ENCODE measurements at places on chromosomes 11 and 22.

- H3K4me3 ChIP-seq: no peak overlapping the region
- no peaks in the 10 kb centered on the region for H3K27me3 ChIP-seq
- no peak for DNase-seq
- no peak overlapping the region for H3K27ac ChIP-seq
These were observed 37.1 kb downstream of the TAF1D start for GRCh38 chr11:93704237-93704636.

DNA sequence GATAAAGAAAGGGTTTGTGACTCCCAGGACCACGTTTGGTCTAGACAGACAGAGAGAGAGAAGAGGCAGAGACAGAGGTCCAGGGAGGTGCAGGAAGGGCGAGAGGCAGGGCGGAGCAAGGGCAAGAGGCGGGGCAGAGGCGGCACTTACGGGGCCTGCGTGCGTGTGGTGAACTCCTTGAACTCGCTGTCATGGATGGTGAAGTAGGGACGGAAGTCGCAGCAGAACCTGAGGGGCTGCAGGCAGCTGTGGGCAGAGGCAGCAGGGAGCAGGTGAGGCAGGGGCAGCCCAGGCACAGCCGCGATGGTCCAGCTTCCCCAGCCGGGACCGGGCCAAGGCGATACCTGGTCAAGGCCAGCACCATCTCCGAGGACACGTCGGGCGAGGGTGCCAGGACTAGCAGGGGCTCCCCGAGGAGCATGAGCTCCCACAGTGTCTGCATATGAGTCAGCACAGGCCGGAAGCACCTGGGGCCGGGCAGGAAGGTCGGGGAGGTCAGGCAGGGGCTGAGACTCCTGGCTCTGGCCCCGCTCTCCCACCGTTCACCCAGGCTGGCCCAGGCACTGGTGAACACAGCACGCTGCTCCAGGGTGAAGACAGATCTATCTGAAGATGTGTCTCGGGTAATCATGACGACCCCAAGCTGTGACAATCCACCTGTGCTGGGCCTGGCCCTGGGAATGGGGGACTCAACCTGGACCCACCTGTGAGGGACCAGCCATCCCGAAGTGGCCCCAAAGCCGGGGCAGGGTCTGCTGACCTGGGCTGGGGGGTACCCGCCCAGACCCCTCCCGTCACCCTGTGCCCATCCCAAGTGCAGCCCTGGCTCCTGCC is 7.2 kb upstream of the PLXNB2 start:
- H3K4me1 ChIP-seq: peaks cover 23% of the 10 kb centered on the region
- peak overlapping the region; percentile 81 for H3K4me3 ChIP-seq
- no peak for DNase-seq
- H3K27ac ChIP-seq: peak overlapping the region; percentile 64

- H3K4me1 ChIP-seq: no peaks in the 10 kb centered on the region
- no peak overlapping the region for H3K4me3 ChIP-seq
- no peak overlapping the region for H3K27ac ChIP-seq
- H3K27me3 ChIP-seq: no peaks in the 10 kb centered on the region
- no peaks in the 10 kb centered on the region for H3K36me3 ChIP-seq
These were observed 33.1 kb downstream of the GNAZ start for GRCh38 chr22:23103199-23103954.

- H3K36me3 ChIP-seq: no peaks in the 10 kb centered on the region
- H3K4me3 ChIP-seq: no peak within 1 kb of the TSS
- DNase-seq: no peak
- H3K4me1 ChIP-seq: no peaks in the 10 kb centered on the region
- H3K27me3 ChIP-seq: peaks cover 23% of the 10 kb centered on the region
These were observed at the start of gene SCGB1D2 for GRCh38 chr11:62242021-62242420. SCGB1D2 (plus strand) TSS chr11:62242239; CDS start chr11:62242308, 69 bp downstream.

- no peak for DNase-seq
- peaks cover 16% of the 10 kb centered on the region for H3K4me1 ChIP-seq
- H3K27me3 ChIP-seq: peaks cover 12% of the 10 kb centered on the region
- H3K36me3 ChIP-seq: no peaks in the 10 kb centered on the region
- no peak overlapping the region for H3K4me3 ChIP-seq
These were observed 4.3 kb upstream of the CCND1 start for GRCh38 chr11:69636512-69637197.

GRCh38 chr11:77403211-77403610 is 70.7 kb downstream of the PAK1 start:
- H3K36me3 ChIP-seq: peaks cover 6% of the 10 kb centered on the region
- H3K4me3 ChIP-seq: no peak overlapping the region
- H3K27me3 ChIP-seq: no peaks in the 10 kb centered on the region
- H3K27ac ChIP-seq: no peak overlapping the region

- H3K36me3 ChIP-seq: peaks cover 3% of the 10 kb centered on the region
- DNase-seq: no peak
- H3K4me3 ChIP-seq: no peak overlapping the region
- H3K27ac ChIP-seq: no peak overlapping the region
- peaks cover 4% of the 10 kb centered on the region for H3K4me1 ChIP-seq
These were observed 6.1 kb downstream of the STK33 start for GRCh38 chr11:8587915-8588314.

DNA sequence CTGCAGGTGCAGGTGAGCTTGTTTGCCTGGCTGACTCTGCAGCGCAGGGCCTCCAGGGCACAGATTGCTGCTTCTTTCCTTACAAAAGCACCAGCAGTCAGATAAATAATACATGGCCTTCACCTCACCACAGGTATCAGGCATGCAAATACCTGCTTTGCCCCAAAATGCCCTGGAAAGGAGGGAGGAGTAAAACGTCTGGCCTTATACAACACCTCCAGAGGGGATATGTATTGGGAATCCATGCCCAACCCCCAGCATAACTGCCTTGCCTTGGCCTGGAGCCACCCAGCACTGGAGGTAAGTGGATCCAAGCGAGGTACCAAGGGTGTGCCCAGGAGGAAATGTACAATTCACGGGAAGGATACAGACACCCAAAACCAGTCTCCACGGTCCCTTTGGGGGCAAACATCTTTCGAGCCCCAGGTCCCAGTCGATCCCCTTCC is 860 bp downstream of the TMEM184B start:
- H3K27me3 ChIP-seq: no peaks in the 10 kb centered on the region
- no peaks in the 10 kb centered on the region for H3K36me3 ChIP-seq
- peaks cover 20% of the 10 kb centered on the region for H3K4me1 ChIP-seq
- H3K27ac ChIP-seq: peak overlapping the region; percentile 47

DNA sequence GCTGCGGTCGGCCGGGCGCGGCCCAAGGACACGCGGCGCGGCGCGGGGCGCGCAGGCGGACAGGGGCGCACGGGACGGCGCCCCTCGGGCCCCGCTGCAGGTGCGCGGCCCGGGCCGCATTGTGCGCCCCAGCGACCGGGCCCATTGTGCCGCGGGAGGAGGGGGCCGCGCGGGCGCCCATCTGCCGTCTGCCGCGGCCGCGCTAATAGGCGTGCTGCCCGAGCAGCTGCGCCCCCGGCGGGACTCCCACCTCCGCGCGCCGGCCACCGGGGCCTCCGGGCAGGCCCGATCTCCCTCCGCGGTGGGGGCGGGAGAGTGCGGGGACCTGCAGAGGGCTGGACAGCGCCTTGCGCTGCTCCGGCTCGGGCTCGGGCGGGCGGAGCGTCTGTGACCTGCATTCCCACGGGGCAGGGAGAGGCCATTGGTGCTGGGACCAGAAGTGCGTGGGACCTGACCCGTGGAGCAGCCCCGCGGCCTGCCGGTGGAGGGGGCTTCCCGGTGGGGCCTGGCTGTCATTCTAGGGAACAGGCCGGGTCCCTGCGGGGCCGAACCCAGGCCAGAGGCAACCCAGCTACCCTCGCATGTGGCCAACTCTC is 933 bp downstream of the BRSK2 start:
- no peak overlapping the region for H3K27ac ChIP-seq
- peaks cover 23% of the 10 kb centered on the region for H3K27me3 ChIP-seq
- no peaks in the 10 kb centered on the region for H3K36me3 ChIP-seq
- H3K4me3 ChIP-seq: no peak overlapping the region

DNA sequence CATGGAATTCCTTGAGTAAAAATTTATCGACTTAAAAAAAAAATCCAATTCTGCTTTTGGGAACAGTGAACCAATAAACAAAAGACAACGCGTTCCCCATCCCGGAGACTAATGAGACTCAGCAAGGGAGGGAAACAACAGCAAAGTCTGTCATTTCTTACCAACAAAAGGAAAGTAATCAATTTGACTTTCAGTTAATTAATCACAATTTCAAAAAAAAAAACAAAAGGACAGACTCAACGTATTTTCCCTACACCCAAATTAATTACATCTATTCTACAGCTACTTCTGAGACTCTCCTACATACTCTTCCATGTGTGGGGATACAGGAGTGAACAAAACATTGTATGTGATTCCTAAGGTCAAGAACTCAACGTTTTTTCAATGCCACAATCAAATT is 1.9 kb downstream of the RDX start:
- no peak overlapping the region for H3K4me3 ChIP-seq
- no peaks in the 10 kb centered on the region for H3K36me3 ChIP-seq
- DNase-seq: no peak
- H3K27me3 ChIP-seq: no peaks in the 10 kb centered on the region
- peaks cover 9% of the 10 kb centered on the region for H3K4me1 ChIP-seq
- H3K27ac ChIP-seq: no peak overlapping the region

DNA sequence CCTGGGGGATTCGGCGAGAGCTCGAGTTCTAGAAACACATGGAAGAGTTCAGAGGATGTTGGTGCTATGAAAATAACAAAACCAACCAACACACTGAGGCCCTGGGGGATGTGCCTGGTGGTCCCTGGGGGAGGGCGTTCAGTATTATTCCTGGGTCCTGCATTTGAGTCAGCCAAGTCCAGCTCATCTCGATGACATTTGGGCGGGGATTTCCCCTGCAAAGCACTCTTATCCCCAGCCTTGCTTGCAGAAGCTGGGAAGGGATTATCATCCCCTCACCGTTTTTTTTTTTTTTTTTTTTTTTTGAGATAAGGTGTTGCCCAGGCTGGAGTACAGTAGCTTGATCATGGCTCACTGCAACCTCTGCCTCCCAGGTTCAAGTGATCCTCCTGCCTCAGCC is 2.1 kb upstream of the SMIM38 start:
- no peak overlapping the region for H3K4me3 ChIP-seq
- no peak overlapping the region for H3K27ac ChIP-seq
- H3K27me3 ChIP-seq: peaks cover 7% of the 10 kb centered on the region
- peaks cover 7% of the 10 kb centered on the region for H3K4me1 ChIP-seq
- DNase-seq: no peak
- peaks cover 2% of the 10 kb centered on the region for H3K36me3 ChIP-seq

- no peak overlapping the region for H3K27ac ChIP-seq
- peaks cover 7% of the 10 kb centered on the region for H3K27me3 ChIP-seq
- no peaks in the 10 kb centered on the region for H3K4me1 ChIP-seq
- no peaks in the 10 kb centered on the region for H3K36me3 ChIP-seq
- no peak for DNase-seq
- H3K4me3 ChIP-seq: no peak overlapping the region
These were observed 305.4 kb downstream of the ST3GAL4 start for GRCh38 chr11:126660761-126661425.

GRCh38 chr11:45671246-45672171 is 6.1 kb upstream of the CHST1 start:
- no peak for DNase-seq
- no peaks in the 10 kb centered on the region for H3K36me3 ChIP-seq
- H3K27ac ChIP-seq: no peak overlapping the region

GRCh38 chr11:69912161-69912910 is 93.1 kb upstream of the FGF3 start:
- H3K27ac ChIP-seq: no peak overlapping the region
- no peak overlapping the region for H3K4me3 ChIP-seq
- peaks cover 5% of the 10 kb centered on the region for H3K36me3 ChIP-seq
- H3K27me3 ChIP-seq: peaks cover 21% of the 10 kb centered on the region
- H3K4me1 ChIP-seq: no peaks in the 10 kb centered on the region

GRCh38 chr11:86245369-86246292 is 1.1 kb downstream of the EED start:
- no peak overlapping the region for H3K4me3 ChIP-seq
- H3K4me1 ChIP-seq: peaks cover 30% of the 10 kb centered on the region
- DNase-seq: peak; percentile 18
- no peak overlapping the region for H3K27ac ChIP-seq
- no peaks in the 10 kb centered on the region for H3K27me3 ChIP-seq

GRCh38 chr11:30435488-30435887 is 112.6 kb downstream of the ARL14EP start:
- no peaks in the 10 kb centered on the region for H3K4me1 ChIP-seq
- DNase-seq: no peak
- no peaks in the 10 kb centered on the region for H3K36me3 ChIP-seq
- H3K27ac ChIP-seq: no peak overlapping the region

GRCh38 chr22:38712486-38713207 is 6.9 kb downstream of the GTPBP1 start:
- H3K36me3 ChIP-seq: peaks cover 28% of the 10 kb centered on the region
- H3K27me3 ChIP-seq: no peaks in the 10 kb centered on the region
- H3K4me3 ChIP-seq: no peak overlapping the region

DNA sequence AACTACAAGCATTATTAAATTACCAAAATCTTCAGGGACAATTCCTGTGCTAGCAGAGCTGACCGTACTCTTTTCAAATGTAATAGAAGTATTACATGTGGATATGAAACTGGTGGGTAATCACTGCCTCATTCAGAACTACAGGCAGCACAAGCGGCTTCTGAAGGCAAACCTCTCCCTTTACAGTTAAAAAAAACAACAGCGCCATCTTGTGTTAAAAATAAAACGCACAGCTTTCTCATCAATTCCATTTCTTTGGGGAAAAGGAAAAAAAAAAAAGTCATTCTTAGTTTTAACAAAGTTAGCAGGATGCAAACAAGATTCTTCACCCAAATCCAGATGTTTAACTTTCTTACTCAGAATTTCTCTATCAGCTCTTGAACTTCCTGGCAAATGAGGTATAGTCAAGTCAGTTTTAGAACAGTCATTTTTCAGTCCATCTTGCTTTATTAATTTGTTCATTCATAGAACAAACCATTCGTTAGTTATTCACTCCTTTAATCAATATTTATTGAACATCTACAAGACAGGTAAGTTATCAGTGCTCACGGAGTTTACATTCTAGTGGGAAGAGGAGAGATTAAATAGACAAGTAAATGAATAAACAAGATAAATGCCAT is 331.8 kb upstream of the MPPED2 start:
- H3K27me3 ChIP-seq: peaks cover 6% of the 10 kb centered on the region
- no peak overlapping the region for H3K4me3 ChIP-seq

DNA sequence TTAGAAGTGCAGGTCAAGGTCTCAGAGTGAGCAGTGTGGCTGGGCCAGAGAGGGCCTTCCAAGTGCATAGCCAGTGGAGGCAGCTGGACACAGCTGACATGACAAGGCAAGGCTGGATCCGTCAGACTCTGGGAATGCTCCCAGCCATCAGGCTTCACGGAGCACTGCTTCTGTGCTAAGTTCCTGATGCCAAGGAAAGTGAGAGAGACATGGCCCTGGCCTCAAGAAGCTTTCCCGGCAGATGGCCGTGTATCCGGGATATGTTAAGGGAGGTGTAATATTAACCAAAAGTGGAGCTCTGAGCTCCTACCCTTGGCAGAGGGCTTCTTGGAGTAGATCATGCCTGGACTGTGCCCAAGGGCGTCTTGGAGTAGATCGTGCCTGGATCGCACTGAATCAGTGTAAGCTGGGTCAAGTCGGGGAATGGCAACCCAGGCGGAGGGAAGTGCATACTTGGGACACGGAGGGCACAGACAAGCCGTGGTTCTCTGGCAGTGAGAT is 7.4 kb upstream of the EFCAB6 start:
- peaks cover 14% of the 10 kb centered on the region for H3K27me3 ChIP-seq
- no peaks in the 10 kb centered on the region for H3K4me1 ChIP-seq
- no peak overlapping the region for H3K4me3 ChIP-seq
- H3K36me3 ChIP-seq: no peaks in the 10 kb centered on the region
